ENCODE measurements at places on chromosomes 13 and 19.

- no peak for DNase-seq
These were observed 1.8 kb downstream of the LONP1 start for GRCh38 chr19:5718037-5718578.

DNA sequence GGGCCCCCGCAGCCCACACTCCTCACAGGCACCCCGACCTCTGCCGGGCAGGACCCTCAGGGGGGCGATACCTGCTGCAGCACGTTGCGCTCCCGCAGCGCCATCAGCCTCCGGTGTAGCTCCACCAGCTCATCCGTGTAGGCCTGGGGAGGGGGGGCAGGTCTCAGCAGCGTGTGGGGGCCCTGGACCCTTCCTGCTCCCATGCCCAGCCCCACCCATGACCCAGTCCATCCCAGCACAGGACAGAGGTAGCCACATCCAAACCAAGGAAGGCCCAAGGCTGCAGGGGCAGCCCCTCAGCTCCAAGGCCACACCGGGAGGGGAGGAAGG lies 66.5 kb downstream of the MLLT1 start:
- DNase-seq, result no peak

DNA sequence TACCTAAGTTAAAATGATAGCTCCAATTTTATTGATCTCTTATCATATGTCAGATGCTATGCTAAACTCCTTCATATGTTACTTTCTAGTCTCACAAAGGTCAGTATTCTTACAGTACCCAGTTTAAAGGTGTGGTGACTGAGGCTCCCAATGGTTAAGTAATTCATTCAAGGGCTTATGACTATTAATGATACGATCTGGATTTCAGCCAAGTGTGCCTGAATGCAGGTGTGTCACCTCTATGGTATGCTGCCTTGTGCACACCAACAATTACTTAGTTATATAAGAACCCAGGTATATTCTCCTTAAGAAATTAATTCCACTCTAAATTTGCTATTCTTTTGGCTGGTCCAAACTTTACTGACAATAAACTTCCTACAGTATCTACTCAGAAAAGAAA lies 84.6 kb upstream of the TRPC4 start:
- DNase-seq, result no peak

GRCh38 chr13:113937527-113938180 lies 36.2 kb downstream of the C13orf46 start:
- no peak for DNase-seq

- DNase-seq, result no peak
These were observed 2667.7 kb upstream of the PCDH20 start for GRCh38 chr13:64083396-64083795.

DNA sequence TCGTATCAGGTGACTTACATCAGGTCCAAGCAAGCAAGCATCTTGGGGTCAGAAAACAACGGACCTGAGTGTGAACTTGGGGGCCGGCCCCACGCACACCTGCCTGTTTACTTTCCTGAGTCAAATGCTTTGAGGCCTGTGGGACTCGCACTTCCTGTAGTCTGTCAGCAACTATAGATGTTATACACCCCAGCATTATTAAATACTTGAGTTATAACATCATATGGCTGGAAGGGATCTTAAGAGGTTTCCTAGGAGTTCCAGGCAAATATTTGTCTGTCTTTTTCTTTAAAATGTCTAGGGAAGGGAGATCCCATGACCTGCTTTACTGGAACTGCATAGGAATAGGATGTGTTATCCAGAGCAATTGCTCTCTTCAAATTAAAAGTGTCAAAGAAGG lies 280.6 kb downstream of the SHISA2 start:
- no peak for DNase-seq

DNA sequence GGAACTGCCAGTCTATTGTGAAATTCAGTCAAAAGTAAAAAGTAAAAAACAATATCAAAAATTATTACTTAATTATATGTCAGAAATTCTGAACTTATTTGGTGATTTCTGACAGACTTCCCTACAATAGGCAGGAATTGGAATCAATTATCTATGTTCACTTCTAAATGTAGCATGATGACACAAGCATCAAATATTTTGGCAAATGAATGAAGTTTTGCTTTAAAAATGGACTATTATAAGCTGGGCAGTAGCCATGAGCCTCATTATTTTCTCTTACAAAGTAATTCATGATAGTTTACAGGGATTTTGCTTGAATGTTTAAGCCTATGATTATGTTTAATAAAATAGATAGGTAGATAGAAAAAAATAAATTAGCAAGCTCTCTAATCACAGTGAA lies 582.6 kb downstream of the SLITRK6 start:
- no peak for DNase-seq

Measured in neural crest cell (in vitro differentiated cells).